ENCODE measurements at places on chromosomes 2 and 18.

DNA sequence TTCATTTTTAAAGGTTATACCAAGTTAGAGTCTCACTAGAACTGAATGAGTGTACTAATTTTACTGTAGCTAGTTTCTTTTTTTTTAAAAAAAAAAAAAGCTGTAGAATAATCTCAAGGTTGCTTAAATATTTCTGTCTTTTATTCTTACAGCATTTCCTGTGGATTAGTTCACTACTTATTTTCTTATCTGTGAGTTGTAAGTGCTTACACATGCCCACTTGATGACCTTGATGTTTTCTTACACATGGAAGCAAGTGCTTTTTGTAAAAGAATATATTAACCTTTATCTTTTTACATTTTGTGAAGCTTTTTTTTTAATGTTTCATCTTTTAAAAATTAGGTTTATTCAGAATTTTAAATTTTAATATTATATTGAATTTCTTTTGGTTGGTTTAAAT lies 57.8 kb downstream of the MSH2 start:
- H3K27ac ChIP-seq, result no peak overlapping the region
- no peaks in the 10 kb centered on the region for H3K4me1 ChIP-seq
- no peak for DNase-seq
- peaks cover 24% of the 10 kb centered on the region for H3K36me3 ChIP-seq
- no peak overlapping the region for H3K4me3 ChIP-seq

DNA sequence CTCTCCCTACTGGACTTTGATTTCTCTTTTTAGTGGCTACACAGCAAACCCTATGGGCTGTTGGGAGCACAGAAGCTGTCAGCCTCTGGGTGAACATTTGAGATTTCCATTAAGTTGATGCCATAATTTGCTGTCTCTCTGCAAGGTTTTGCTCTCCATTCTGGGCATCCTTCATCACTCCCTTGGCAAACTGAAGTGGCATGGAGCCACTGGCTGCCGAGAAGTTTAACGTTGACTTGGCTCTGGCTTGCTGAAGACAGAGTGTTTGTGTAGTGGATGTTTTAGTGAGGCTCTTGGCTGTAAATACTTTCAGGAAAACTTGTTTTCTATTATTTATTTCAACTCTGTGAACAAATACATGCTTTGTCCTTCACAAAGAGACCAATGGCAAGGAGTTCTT lies 91.5 kb downstream of the ALK start:
- H3K4me1 ChIP-seq, result no peaks in the 10 kb centered on the region
- H3K36me3 ChIP-seq, result no peaks in the 10 kb centered on the region
- no peak overlapping the region for H3K4me3 ChIP-seq

DNA sequence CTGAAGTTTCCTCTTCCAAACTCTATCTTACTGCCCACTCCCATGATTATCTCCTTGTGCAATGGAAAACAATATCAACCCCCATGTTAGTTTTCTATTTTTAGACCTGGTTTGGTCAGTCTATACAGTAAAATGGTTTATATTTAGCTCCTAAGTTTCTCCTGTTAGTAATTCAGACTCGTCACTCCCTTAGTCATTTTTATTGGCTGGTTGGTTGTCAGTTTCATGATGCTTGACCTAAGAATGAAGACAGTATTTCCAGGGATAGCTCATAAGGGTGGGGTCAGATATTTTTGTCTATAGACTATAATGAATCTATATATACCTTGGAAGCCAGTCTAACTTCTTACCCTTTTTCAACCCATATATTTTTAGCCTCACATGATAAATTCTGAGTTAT lies 61.4 kb upstream of the NEUROD1 start:
- H3K27ac ChIP-seq, result no peak overlapping the region
- DNase-seq, result no peak
- no peaks in the 10 kb centered on the region for H3K4me1 ChIP-seq

DNA sequence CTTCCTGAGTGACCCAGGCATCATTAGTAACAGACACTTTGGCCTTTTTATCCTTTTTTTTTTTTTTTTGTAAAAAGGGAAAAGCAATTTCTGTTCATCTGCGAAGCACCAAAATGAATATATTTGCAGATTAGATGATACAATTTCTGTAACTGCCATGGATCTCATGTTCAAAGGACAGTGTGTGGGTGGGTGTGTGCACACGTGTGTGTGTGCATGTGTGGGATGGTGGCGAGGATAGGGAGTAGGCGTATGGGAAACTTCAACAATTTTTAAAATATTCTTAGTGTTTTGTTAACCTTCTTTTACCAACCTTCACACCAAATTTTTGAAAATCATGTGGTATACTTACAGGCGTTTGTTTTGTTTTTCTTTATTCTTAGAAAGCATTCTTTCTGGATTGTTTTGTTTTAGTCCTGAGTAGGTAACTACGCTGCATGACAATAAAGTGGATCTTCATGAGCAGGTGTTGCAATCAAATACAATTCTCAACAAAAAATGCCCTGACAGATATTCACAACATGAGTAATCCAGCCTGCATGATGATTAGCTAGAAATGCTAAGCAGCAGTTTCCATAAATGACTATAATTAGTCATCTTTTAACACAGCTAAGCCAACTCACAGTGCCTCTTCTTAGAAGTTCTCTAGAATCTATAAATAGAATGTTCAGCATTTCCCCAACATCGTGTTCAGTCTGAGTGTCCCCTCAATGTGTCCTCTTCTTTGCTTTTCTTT lies 53.5 kb upstream of the RMDN2 start:
- no peak overlapping the region for H3K4me3 ChIP-seq
- H3K36me3 ChIP-seq, result no peaks in the 10 kb centered on the region
- no peaks in the 10 kb centered on the region for H3K27me3 ChIP-seq
- no peak overlapping the region for H3K27ac ChIP-seq
- peak; percentile 38 for DNase-seq

DNA sequence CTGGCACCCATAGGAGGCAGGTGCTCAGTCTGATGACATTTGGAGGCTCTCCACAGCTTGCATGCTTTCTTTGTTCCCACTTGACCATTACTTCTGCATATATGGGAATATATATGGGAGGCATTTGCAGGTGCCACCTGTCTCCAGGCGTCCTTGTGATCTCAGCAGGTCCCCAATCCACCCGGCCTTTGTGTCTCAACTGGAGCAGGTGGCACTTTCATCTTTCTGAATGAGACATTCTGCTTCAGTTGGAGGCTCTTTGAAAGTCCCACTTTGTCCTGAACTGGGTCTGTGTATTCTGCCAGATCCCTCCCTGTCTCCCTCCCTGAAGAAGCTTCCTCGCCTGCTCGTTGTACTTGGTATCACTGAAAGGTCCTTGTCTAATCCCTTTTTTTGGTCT lies 318.1 kb upstream of the EPAS1 start:
- no peak for DNase-seq
- no peaks in the 10 kb centered on the region for H3K27me3 ChIP-seq
- no peaks in the 10 kb centered on the region for H3K36me3 ChIP-seq
- H3K4me1 ChIP-seq, result no peaks in the 10 kb centered on the region
- no peak overlapping the region for H3K4me3 ChIP-seq

- H3K27ac ChIP-seq, result no peak overlapping the region
- no peak overlapping the region for H3K4me3 ChIP-seq
- peak; percentile 51 for DNase-seq
- peaks cover 8% of the 10 kb centered on the region for H3K4me1 ChIP-seq
- no peaks in the 10 kb centered on the region for H3K27me3 ChIP-seq
Measured at GRCh38 chr2:191566344-191566743, 111.6 kb upstream of the NABP1 start.

DNA sequence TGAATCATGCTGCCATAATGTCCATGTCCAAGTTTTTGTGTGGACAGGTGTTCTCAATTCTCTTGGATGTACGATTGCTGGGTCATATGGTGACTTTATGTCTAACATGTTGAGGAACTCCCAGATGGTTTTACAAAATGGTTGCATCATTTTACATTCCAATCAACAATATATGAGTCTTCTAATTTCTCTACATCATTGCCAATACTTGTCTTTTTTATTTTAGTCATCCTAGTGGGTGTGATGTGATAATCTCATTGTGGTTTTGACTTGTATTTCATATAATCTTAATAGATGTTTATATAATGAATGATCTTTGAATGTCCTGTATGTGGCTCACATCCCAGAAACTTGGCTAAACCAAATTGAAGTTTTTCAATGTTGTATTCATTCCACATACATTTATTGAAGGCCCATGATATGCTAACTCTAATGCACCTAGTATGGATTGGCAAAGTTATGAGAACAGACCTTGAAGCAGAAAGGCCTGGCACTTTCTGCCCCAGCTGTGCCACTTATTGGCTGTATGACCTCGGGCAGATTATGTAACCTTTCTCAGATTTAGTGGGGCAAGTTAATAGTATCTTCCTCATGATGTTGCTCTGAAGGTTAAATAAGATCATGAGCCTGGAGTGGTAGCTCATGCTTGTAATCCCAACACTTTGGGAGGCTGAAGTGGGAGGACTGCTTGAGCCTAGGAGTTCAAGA lies 205.4 kb downstream of the RAB3GAP1 start:
- H3K27me3 ChIP-seq, result no peaks in the 10 kb centered on the region
- no peaks in the 10 kb centered on the region for H3K36me3 ChIP-seq
- no peak overlapping the region for H3K4me3 ChIP-seq
- H3K27ac ChIP-seq, result no peak overlapping the region

GRCh38 chr18:43046322-43046721 lies 69.2 kb downstream of the RIT2 start:
- no peak overlapping the region for H3K27ac ChIP-seq
- no peak for DNase-seq
- no peaks in the 10 kb centered on the region for H3K4me1 ChIP-seq
- H3K36me3 ChIP-seq, result no peaks in the 10 kb centered on the region
- H3K4me3 ChIP-seq, result no peak overlapping the region
- no peaks in the 10 kb centered on the region for H3K27me3 ChIP-seq

- no peak overlapping the region for H3K4me3 ChIP-seq
- no peak for DNase-seq
- H3K36me3 ChIP-seq, result no peaks in the 10 kb centered on the region
- H3K4me1 ChIP-seq, result peaks cover 5% of the 10 kb centered on the region
Measured at GRCh38 chr18:46950064-46950656, 32.8 kb downstream of the KATNAL2 start.

- no peaks in the 10 kb centered on the region for H3K36me3 ChIP-seq
- no peak overlapping the region for H3K4me3 ChIP-seq
- DNase-seq, result no peak
- H3K4me1 ChIP-seq, result peaks cover 18% of the 10 kb centered on the region
- H3K27ac ChIP-seq, result no peak overlapping the region
Measured at GRCh38 chr2:170707821-170708795, 7.0 kb upstream of the SP5 start.
